ENCODE measurements at places on chromosomes 3 and 15.

DNA sequence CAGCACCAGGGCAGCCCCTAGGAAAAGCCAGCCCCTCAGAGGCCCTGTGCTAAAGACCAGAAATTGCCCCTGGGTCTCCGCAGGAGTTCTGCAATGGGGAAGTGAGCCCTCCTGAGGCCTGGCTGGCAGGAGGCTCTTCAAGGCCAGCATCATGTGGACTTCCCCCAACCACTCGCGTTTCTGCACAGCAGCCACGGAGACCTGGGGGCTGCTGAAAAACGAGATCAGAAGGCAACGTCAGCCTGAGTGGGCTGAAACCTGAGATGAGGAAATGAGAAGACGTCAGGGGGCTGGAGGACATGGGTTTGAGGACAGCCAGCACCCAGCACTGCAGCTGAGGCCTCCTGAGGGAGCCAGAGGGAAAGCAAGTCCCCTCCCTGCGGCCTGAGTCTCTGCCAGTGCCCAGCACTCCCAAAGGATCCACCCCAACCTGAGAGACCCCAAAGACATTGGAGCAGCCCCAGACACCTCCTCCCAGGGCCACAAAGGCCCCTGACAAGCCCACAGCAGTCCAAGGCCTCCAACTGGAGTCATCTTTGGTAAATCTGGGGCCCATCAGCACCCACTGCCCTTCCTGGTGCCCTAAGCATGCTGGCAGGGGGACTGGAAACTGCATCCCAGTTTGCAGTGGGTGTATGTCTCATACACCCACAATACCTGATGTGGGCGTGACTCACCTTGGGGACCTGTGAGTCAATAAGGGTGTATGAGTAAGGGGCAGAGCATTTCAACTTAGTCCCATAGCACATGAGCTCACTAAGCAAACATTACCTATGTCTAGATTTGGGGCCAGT, 29.2 kb upstream of the CYP11A1 start:
- DNase-seq: peak; percentile 21

- no peak for DNase-seq
These were observed 30.9 kb downstream of the TFG start for GRCh38 chr3:100740207-100740606.

DNA sequence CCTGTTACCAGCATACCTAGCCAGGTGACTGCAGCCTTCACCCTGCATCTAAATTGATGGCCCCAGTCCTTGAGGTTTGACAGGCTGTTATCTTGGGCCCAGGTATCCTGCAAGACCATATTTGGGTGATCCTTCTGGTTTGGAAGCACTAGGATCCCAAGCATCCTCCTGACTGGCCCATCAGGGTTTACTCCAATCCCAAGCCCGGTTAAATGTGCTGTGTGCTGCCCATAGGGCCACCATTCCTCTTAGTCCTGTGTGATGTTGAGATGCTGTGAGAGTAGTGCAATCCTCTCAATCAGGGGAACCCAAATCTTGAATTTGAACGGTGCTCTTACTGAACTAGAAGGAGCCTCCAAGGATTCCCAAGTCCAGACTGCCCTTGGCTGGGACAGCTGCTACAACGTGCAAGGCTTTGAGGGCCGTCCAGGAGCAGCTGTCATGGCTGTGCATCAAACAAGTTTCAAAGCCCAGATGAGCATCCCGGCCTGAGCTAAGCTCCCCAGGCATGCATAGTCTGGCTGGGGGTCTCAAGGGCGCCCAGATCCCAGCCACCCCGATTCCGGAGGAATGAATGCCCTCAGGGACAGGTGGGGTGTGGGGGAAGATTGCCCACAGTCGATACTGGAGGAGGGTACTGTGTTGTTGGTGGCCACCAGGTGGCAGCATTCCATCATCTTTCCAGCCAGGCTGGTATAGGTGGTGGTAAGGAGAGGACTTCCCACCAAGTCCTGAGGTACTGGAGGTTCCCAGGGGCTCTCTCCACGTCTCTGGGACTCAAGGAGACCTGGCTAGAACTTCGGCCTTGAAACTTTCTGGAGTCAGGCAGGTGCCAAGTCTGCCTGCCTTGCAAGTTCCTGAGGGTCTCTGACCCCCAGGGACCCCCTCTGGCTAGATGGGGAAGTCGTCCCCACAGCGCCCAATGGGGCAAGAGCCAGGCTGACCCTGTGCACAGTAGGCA, 32.6 kb downstream of the RBM5 start:
- DNase-seq: peak; percentile 72

- no peak for DNase-seq
These were observed 10.6 kb upstream of the MINDY2 start for GRCh38 chr15:58760385-58761009.

- DNase-seq: no peak
These were observed 54.9 kb downstream of the DCUN1D1 start for GRCh38 chr3:182925330-182925943.

- no peak for DNase-seq
These were observed 71.0 kb downstream of the EDEM1 start for GRCh38 chr3:5258526-5258925.

DNA sequence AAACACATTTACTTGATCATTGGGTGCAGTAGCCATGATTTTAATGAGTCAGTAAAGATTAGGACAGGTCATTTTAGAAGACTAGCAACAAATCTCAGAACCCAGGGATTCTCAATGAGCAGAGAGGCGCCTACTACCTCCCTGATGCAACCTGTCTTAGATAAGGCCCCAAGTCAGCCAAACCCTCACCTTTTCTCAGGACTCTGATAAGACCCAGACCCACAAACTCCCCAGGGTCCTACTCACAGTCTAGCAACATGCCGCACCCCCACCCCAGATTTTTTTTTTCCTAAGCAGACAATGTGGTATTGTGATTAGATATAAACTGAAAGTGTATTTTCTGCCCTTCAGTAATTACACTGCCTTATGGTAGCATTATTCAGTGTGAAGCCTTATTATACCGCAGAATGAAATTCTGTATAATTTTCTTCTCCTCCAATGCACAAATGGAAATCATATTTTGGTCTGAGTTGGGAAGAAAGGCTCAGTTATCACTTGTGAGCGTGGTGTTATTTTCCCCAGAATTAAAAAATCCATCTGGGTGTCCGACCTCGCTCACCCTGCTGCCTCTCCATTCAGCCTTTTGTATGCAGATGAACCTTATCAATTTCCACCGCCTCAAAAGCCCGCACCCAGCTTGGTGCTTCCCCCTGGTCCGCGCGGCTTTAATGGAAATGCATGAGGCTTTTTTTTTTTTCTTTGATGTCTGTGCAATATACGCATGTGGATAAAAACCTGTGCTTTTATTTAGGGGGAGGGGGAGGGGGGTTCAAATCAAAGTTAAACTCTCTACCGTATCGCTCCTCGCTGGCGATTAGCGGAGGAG, 122.0 kb upstream of the SOX14 start:
- DNase-seq: no peak

DNA sequence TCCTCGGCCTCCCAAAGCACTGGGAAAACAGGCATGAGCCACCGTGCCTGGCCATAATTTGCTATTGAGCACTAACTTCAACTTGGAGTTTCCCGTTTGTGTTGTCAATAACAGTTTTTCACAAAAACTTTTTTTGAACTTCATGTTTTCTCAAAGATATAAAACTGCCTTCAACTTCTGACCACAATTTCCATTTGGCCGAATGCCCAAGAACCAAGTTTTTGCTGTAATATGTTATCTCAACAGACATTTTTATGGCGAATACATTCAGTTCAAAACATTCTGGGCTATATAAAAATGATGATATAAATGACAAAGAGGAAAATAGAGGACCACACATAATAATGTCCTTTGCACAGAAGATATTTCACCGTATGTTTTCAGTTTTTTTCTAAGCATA, 56.4 kb downstream of the NEDD4 start:
- DNase-seq: peak; percentile 3

- no peak for DNase-seq
These were observed 69.4 kb downstream of the FHIT start for GRCh38 chr3:61181874-61182273.

DNA sequence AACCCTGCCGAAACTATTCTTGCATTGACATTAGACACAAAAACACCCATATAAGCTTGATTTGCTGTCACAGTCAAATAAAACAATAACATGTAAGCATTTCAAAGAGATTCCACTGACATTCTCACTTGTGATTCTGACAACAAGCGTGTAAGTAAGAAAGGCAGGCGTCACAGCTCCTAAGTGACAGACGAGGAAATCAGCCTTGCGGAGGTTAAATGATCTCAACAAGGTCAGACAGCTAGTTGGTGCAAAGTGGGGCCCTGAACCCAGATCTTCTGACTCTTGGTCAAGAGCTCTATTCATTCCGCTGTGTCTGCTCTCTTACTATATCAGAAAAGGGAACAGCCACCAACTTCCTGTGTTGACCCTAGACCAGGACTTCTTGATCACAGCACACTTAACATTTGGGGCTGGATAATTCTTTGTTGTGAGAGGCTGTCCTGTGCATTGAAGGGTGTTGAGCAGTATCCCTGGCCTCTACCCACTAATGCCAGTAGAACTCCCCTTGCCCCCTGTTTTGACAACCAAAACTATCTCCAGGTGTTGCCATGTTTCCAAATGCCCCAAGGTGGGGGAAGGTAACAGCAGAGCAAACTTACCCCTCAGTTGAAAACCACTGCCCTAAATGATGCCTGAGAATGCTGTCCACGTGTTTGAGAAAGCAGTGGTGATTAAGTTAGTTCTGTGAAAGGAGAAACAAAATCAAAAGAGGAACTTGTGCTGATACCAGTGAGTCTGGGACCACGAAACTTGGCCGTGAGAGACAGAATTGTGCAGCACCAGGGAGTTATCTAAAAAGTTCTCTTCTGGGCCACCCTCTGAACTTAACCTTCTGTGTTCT, 86.1 kb downstream of the LIPC start:
- DNase-seq: peak; percentile 19

DNA sequence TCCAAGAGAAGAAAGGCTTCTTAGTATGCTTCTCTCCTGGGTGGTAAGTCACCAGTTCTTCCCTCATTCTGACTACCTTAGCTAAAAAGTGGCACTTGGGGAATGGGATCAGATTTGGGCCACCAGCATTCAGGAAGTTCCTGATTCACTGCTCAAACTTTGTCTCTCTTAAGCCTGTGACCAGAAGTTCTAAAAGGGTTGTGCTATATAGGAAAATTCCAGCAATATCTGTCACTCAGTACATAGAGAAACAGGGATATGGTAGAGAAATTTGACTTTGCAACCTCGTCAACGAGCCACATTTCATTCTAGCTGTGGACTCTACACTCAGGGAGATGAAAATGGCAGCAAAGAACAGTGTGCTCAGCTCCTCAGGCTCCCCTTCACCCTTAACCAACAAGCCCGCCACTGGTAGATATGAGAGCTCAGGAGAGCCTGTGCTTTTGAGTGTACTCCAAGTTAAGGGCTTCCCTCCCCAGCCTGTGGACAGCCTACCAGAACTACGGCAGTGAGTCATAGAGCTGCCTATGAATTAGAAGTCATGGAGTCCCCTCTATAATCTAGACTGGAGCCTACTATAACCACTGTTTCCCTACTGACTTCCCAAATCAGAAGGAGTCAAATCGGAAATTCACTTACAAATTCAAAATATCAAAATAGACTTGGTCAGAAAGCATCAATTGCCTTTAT, 52.6 kb upstream of the MYO5C start:
- DNase-seq: no peak

GRCh38 chr3:174266476-174266875, 592.7 kb upstream of the NAALADL2 start:
- no peak for DNase-seq

- no peak for DNase-seq
These were observed 413.6 kb upstream of the ARL6 start for GRCh38 chr3:97350971-97351370.

DNA sequence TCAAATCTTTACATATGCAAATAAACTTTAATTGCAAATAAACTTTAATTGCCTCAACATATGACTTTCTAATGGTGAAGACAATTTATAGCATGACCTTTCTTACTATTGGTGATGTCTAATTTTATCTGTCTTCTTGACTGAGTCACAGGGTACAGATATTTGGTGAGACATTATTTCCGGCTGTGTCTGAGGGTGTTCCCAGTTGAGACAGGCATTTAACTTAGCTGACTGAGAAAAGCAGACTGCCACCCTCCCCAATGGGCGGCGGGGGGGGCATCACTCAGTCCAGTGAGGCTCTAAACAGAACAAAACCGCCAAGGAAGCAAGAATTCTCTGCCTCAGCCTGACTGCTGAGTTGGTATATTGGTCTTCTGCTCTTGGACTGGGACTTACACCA, 160.0 kb downstream of the TBL1XR1 start:
- no peak for DNase-seq

GRCh38 chr3:177764377-177764912, 567.2 kb upstream of the TBL1XR1 start:
- DNase-seq: no peak

DNA sequence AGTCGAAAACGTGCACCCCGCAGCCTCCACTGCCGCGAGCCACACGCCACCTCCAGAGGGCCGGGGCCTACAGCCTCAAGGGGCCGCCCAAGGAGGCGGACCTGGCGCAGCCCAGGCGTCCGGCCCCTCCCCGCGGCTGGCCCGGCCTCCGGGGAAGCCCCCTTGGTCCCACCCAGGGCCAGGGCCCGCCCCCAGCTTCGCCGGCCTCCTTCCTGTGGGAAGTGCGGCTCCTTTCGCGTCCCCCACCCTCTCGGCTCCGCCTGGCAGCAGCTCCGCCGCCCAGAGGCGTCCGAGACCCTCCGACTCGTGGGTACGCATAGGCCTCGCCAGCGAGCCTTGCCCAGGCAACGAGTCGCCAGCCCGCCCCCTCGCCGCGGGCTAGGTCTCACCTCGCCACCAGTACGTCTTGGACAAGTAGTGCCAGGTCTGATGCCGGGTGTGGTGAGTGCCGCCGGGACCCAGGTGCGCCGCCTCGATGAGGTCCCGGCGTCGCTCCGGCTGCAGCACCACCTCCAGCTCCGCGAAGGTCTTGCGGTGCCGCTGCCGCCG, 642 bp downstream of the ZBTB11 start:
- DNase-seq: peak; percentile 96

DNA sequence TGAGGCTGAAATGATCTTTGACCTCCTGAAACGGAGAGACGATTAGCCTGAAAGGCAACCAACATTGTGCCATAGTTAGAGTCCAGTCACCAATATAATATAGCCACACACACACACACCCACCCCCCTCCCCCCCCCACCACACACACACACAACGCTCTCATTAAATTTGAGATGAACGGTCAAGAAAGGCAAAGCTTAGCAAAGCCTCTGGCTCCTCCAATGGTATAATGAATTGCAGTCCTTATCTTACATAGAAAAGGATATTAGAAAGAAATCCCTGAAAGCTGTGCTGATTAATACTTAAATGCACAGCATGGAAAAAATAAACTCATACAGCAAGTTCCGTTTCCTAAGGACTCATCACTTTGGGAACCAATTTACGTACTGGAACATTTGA, 876 bp upstream of the ZNF385D start:
- no peak for DNase-seq

GRCh38 chr3:15316998-15317435, 15.4 kb downstream of the SH3BP5 start:
- no peak for DNase-seq

- DNase-seq: no peak
These were observed 140.6 kb downstream of the HCN4 start for GRCh38 chr15:73228128-73228646.

- DNase-seq: no peak
These were observed 462 bp downstream of the IGDCC3 start for GRCh38 chr15:65377105-65377975.

DNA sequence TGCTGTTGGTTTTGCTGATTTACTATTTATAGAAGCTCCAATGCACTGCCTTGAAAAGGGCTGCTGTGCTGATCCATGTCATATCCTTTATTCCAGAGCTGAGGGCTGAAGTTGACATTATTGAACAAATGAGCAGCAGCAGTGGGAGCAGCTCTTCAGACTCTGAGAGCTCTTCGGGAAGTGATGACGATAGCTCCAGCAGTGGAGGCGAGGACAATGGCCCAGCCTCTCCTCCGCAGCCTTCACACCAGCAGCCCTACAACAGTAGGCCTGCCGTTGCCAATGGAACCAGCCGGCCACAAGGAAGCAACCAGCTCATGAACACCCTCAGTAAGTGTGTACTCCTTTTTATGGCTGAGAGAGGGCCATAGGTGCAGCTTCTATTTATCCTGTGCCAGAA, 8.8 kb downstream of the EAF1 start:
- no peak for DNase-seq

All from CD4-positive, alpha-beta T cell treated with Interleukin-10 for 1 hour (primary cell).